ENCODE measurements at places on chromosomes 6 and 20. TPM values are rescaled to one million over a fixed set of nuclear protein-coding genes. Genes with fewer than 3 reads are reported as not detected.

BEND6 gene
- total RNA-seq, result 1.1 TPM

PNPLA1 gene
- total RNA-seq, result not detected

SAPCD1 gene
- 1.6 TPM for total RNA-seq

PREX1 gene
- total RNA-seq, result 113 TPM

RBPJL gene
- total RNA-seq, result not detected

ELOVL4 gene
- total RNA-seq, result 2.0 TPM

SLC44A4 gene
- total RNA-seq, result 0.13 TPM

CALHM4 gene
- 0.22 TPM for total RNA-seq

EDN1 gene
- 244 TPM for total RNA-seq

OTOR gene
- not detected for total RNA-seq

FRK gene
- total RNA-seq, result 0.07 TPM

C2 gene
- not detected for total RNA-seq

EPPIN gene
- total RNA-seq, result not detected

Measured in thoracic aorta endothelial cell (primary cell).